ENCODE measurements at places on chromosomes 4 and X. TPM values are rescaled to one million over a fixed set of nuclear protein-coding genes. Genes with fewer than 3 reads are reported as not detected.

- no peak overlapping the region for H3K27ac ChIP-seq
- no peaks in the 10 kb centered on the region for H3K27me3 ChIP-seq
- H3K4me3 ChIP-seq = no peak overlapping the region
- H3K36me3 ChIP-seq = no peaks in the 10 kb centered on the region
Observed at GRCh38 chr4:38752941-38753806, 29.6 kb downstream of the TLR10 start.

DNA sequence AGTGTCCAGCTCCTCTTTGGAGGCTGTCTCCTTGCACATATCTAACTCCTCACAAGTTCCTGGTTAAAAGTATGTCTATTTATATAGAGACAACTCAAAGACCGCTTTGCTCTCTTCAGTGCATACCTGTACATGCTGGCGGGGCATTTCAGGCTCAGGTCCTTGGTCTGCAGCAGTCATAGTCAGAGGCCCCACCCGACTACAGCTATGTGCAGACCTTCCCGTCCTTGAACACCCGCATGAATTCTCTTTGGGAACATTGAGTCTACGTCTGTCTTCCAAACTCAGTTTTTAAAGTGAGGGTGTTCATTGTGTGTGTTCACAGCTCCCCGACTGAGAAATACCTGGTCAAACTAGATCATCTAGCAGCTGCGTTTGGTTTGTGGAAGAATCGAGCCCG lies 4.2 kb downstream of the BCOR start:
- H3K27me3 ChIP-seq = no peaks in the 10 kb centered on the region
- no peak for DNase-seq
- H3K4me1 ChIP-seq = peaks cover 45% of the 10 kb centered on the region
- H3K36me3 ChIP-seq = no peaks in the 10 kb centered on the region
- peak overlapping the region; percentile 37 for H3K4me3 ChIP-seq

GRCh38 chr4:83993774-83994173 lies 457.9 kb downstream of the GPAT3 start:
- H3K27ac ChIP-seq = no peak overlapping the region
- H3K4me3 ChIP-seq = no peak overlapping the region
- H3K36me3 ChIP-seq = no peaks in the 10 kb centered on the region
- no peaks in the 10 kb centered on the region for H3K27me3 ChIP-seq

DNA sequence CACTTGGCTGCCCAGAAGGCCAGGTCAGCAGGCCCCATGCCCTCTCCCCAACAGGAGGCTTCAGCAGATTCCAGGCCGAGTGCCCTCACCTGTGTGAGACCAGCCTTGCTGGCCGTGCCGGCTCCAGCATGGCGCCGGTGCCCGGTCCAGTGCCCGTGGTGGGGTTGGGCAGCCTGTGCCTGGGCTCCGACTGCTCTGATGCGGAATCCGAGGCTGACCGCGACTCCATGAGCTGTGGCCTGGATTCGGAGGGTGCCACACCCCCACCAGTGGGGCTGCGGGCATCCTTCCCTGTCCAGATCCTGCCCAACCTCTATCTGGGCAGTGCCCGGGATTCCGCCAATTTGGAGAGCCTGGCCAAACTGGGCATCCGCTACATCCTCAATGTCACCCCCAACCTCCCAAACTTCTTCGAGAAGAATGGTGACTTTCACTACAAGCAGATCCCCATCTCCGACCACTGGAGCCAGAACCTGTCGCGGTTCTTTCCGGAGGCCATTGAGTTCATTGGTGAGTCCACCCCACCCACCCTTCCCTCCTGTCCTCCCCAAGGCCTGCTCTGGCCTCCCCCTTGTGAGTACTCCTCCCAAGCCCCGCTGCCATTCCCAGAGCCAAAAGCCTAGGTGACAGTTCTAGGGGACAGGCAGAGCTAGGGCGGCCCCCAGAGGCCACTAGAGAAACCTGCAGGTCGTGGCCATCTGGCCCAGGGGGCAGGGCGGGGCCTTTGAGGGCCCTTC lies 2.3 kb downstream of the DUSP9 start:
- no peaks in the 10 kb centered on the region for H3K4me1 ChIP-seq
- no peak overlapping the region for H3K4me3 ChIP-seq
- no peak overlapping the region for H3K27ac ChIP-seq
- DNase-seq = no peak
- no peaks in the 10 kb centered on the region for H3K27me3 ChIP-seq

GRCh38 chr4:184357772-184358171 lies 116.6 kb downstream of the IRF2 start:
- no peak overlapping the region for H3K4me3 ChIP-seq
- H3K27ac ChIP-seq = no peak overlapping the region
- no peaks in the 10 kb centered on the region for H3K27me3 ChIP-seq
- H3K4me1 ChIP-seq = peaks cover 7% of the 10 kb centered on the region

DNA sequence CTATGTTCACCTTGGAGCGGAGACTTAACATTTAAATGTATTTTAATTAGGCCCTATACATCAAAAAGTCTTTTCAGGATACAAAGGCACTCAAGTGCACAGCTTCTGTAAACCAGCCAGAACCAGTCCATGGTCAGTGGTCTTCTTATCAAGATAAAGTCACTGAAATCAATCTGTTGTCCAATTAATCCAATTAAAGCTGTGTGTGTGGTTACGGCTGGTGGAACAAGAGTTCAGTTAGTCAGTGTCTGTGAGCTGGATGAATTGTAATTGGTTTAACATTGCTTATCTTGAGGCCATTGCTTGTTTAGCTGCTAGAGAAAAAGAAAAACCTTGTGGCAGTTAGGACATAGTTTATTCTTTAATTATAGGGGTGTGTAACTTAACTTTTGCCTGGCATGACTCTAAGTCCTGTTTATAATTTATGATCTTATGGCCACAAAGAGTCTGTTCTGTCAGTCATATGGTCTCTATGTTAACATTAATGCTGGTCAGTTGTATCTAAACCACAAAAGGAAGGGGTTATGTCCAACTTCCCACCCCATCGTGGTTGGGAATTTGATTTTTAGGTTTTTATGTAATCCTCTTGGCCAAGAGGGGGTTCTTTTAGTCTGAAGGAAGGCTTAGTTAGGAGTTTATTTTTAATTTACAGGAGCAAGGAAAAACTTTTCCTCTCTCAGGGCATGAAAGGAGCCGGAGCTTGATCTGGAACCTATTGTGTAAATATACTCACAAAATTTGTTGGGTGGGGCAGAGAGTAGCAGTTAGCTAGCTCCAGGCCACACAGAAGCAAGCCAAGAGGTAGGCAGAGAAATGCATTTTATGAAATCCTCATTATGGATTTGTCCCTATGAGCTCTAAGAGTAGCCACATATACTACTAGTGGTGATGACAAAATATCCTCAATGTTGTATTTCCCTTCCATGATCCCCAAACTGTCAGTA lies 665.7 kb upstream of the ACTRT1 start:
- no peaks in the 10 kb centered on the region for H3K4me1 ChIP-seq
- H3K27ac ChIP-seq = no peak overlapping the region
- H3K4me3 ChIP-seq = no peak overlapping the region
- no peaks in the 10 kb centered on the region for H3K27me3 ChIP-seq
- H3K36me3 ChIP-seq = no peaks in the 10 kb centered on the region

GRCh38 chr4:26861434-26862186 lies 969 bp downstream of the STIM2 start:
- peaks cover 78% of the 10 kb centered on the region for H3K4me1 ChIP-seq
- peak overlapping the region; percentile 96 for H3K4me3 ChIP-seq
- peak overlapping the region; percentile 93 for H3K27ac ChIP-seq
- DNase-seq = peak; percentile 76
- no peaks in the 10 kb centered on the region for H3K36me3 ChIP-seq

GRCh38 chr4:93178279-93178678 lies 650.3 kb upstream of the ATOH1 start:
- no peaks in the 10 kb centered on the region for H3K27me3 ChIP-seq
- no peaks in the 10 kb centered on the region for H3K36me3 ChIP-seq
- no peak overlapping the region for H3K27ac ChIP-seq
- H3K4me3 ChIP-seq = no peak overlapping the region
- DNase-seq = no peak

- no peak overlapping the region for H3K4me3 ChIP-seq
- no peaks in the 10 kb centered on the region for H3K4me1 ChIP-seq
- no peaks in the 10 kb centered on the region for H3K36me3 ChIP-seq
- DNase-seq = no peak
- H3K27ac ChIP-seq = no peak overlapping the region
Observed at GRCh38 chr4:156118507-156119220, 165.0 kb upstream of the CTSO start.

DNA sequence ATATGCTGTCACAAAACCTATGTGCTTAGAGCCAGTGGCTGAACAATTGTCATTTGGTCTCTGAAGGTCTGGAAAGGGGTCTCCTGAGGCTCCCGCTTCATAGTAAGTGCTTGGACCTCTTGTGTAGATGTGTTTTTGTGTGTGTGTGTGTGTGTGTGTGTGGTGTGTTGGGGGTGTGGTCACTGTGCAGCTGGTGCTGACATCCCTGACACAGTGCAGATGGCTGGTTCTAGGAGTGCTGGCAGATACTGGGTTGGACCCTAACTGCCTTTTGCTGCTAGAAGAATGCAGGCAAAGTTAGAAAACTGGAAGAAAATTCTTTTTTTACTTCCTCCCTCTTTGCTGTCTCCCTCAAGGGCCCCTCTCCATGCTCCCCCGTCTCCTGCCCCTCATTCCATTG lies 1872.6 kb downstream of the ARAP2 start:
- no peak for DNase-seq
- no peak overlapping the region for H3K4me3 ChIP-seq
- H3K27me3 ChIP-seq = no peaks in the 10 kb centered on the region
- H3K27ac ChIP-seq = no peak overlapping the region
- no peaks in the 10 kb centered on the region for H3K4me1 ChIP-seq

DNA sequence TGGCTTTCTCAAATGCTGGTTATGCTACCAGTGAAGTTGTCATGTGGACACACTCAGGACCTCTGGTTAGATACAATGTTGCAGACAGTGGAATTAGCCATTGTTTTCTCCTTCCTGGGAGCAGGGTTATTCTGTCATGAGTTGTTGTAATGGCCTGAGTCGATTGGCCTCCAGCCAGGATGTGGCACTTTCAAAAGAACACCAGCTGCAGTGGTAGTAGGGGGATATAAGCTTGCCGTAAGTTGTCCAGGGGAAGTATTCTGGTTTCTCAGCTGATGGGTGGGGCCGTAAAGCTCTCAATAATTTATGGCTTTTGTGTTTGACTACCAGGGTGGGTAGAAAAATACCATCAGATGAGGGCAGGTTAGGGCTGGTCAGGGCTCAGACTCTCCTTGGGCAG lies 697.5 kb upstream of the GNPDA2 start:
- no peak overlapping the region for H3K4me3 ChIP-seq
- no peak for DNase-seq
- H3K27me3 ChIP-seq = no peaks in the 10 kb centered on the region
- H3K4me1 ChIP-seq = no peaks in the 10 kb centered on the region

Gene MOSPD2
- total RNA-seq = 9.0 TPM

Gene ITIH6
- total RNA-seq = not detected

Gene ANK2
- not detected for total RNA-seq

Gene MEPE
- total RNA-seq = not detected

Gene UGT2A1
- not detected for total RNA-seq

Gene TMSB15C
- 3.8 TPM for total RNA-seq

Gene TCP11X2
- not detected for total RNA-seq

Gene GLRB
- not detected for total RNA-seq

Gene WAS
- 101 TPM for total RNA-seq

Gene MAGEA8
- total RNA-seq = not detected

Gene ENOX2
- total RNA-seq = 10.6 TPM

Gene NAP1L3
- total RNA-seq = 2.4 TPM

Gene NEIL3
- total RNA-seq = 5.0 TPM
